ENCODE measurements at places on chromosomes 2 and 18. TPM values are rescaled to one million over a fixed set of nuclear protein-coding genes. Genes with fewer than 3 reads are reported as not detected.

DNA sequence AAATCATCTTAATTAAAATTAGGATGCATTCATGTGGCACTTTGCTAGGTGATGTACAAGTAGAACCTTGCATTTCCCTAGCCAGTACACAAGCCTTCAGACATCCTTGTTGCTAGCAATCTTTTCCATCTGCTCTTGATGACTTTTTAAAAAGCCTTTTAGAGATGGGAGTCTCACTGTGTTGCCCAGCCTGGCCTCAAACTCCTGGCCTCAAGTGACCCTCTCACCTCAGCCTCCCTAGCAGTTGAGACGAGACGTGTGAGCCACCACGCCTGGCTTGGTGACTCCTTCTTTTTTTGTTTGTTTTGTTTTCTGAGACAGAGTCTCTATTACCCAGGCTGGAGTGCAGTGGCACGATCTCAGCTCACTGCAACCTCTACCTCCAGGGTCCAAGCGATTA, 1.7 kb upstream of the CCDC88A start:
- H3K27me3 ChIP-seq: no peaks in the 10 kb centered on the region
- no peak overlapping the region for H3K4me3 ChIP-seq
- H3K4me1 ChIP-seq: no peaks in the 10 kb centered on the region
- no peak for DNase-seq
- no peak overlapping the region for H3K27ac ChIP-seq
- no peaks in the 10 kb centered on the region for H3K36me3 ChIP-seq

- H3K27me3 ChIP-seq: no peaks in the 10 kb centered on the region
- no peaks in the 10 kb centered on the region for H3K36me3 ChIP-seq
- no peak overlapping the region for H3K27ac ChIP-seq
- no peaks in the 10 kb centered on the region for H3K4me1 ChIP-seq
- no peak for DNase-seq
- H3K4me3 ChIP-seq: no peak overlapping the region
Observed at GRCh38 chr2:2655453-2656114, 324.5 kb upstream of the MYT1L start.

The PJVK gene
- total RNA-seq: 0.80 TPM

The NDC80 gene
- 0.37 TPM for total RNA-seq

Data from right lobe of liver (tissue), 6 donors.